Activated CD8-positive, alpha-beta memory T cell treated with anti-CD3 and anti-CD28 coated beads, Interleukin-2, amount 10 ng/mL, durations not matched to agents 7 days and 5 days (primary cell): ENCODE measurements at places on chromosomes 2 and 18.

- peaks cover 2% of the 10 kb centered on the region for H3K4me1 ChIP-seq
- DNase-seq = no peak
- H3K27ac ChIP-seq = no peak overlapping the region
- H3K36me3 ChIP-seq = no peaks in the 10 kb centered on the region
These were observed 44.7 kb downstream of the NEDD4L start for GRCh38 chr18:58088691-58089065.

GRCh38 chr18:9876867-9877654 is 8.7 kb upstream of the TXNDC2 start:
- H3K27ac ChIP-seq = peak overlapping the region; percentile 58
- H3K4me1 ChIP-seq = peaks cover 15% of the 10 kb centered on the region
- DNase-seq = no peak
- peaks cover 1% of the 10 kb centered on the region for H3K36me3 ChIP-seq
- peak overlapping the region; percentile 17 for H3K4me3 ChIP-seq

DNA sequence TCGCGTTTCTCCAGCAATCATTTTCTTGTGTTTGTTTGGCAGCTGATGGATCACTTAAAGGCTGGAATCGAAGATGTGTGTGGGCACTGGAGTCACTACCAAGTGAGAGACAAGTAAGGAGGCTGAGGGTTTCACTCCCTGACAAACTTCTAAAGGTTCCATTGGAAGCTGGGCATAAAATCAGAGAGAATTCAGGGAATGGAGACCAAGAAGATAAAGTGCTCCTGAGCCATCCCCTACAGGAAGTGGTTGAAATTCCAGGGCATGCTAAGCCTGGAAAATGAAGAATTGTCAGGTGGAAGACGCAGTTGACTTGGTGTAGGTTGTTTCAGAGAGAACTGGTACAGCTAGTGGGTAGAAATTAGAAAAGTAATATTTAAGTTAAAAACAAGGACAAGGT is 39.1 kb downstream of the SLC9A4 start:
- H3K4me3 ChIP-seq = no peak overlapping the region
- DNase-seq = no peak
- peaks cover 2% of the 10 kb centered on the region for H3K4me1 ChIP-seq
- H3K27ac ChIP-seq = no peak overlapping the region
- H3K27me3 ChIP-seq = peaks cover 30% of the 10 kb centered on the region

DNA sequence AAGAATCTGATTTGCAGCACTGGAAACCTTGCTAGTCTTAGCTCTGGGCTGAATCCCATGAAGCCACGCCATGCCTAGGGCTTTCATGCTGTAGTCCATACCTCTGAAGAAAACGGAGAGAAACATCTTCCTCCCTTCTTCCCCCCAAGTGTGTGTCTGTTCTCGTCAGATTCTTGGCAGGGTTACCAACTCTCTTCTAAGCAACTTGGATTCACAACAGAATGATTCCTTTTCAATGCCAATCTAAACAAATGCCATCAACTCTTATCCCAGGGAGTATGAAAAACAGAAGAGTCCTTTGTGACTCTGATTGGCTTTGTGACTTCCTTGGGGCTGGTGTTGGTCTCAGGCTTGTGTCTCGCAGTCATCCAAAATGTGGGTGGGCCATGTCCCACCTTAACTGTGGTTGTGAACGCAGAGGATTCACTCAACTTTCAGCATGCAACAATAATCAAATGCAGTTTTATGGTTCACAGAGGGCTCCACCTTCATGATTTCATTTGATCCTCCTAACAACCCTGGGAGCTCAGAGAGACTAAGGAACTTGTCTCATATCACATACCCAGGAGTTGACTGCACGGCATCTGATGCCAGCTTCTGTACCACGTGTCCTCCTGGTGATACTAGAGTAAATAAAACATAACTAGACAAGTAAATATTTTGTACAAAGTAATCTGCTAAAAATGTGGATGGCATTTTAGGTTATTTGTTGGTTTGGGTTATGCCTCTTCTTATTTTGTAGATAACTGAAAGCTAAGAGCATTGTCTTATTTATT is 186.0 kb upstream of the TNP1 start:
- H3K4me1 ChIP-seq = no peaks in the 10 kb centered on the region
- H3K27ac ChIP-seq = no peak overlapping the region
- H3K27me3 ChIP-seq = peaks cover 11% of the 10 kb centered on the region
- no peak for DNase-seq

GRCh38 chr2:68971591-68972231 is 2.7 kb upstream of the GKN1 start:
- H3K4me3 ChIP-seq = no peak overlapping the region
- DNase-seq = no peak
- H3K27ac ChIP-seq = no peak overlapping the region
- peaks cover 32% of the 10 kb centered on the region for H3K27me3 ChIP-seq
- no peaks in the 10 kb centered on the region for H3K4me1 ChIP-seq
- no peaks in the 10 kb centered on the region for H3K36me3 ChIP-seq

DNA sequence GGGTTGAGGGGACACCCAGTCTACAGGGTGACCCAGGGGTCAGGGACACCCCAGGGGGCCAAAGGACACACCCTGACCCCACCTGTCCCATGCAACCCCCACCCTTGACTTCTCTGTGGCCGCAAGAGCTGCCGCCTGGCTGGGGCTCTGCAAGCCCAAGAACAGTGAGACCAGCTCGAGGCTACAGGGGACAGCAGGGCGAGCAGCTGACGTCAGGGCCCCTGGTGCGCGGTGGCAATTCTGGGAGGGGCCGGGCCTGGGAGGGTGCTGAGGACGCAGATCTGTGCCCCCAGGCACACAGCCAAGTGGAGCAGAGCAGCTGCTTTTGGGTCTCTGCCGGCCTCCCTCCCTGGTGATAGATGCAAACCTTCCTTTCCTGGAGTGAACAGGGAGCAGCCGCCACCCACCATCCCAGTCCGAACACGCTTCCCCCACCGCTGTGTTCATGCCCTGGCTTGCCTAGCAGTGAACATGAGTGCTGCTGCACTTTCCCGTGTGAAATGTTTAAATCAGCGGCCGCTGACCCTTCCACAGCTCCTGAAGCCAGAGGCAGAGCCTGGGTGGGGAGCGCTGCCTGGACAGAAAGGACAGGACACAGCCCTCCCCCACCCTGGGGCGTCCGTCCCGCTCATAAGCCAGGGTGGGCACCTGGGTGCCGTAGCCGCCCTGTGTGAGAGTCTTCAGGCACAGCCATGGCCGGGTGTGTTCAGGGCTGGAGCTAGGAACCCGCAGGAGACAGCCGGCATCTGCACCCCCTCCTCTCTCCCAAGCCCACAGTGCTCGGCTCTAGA is 46.9 kb downstream of the SLC66A2 start:
- H3K27me3 ChIP-seq = no peaks in the 10 kb centered on the region
- H3K27ac ChIP-seq = no peak overlapping the region
- H3K4me1 ChIP-seq = peaks cover 13% of the 10 kb centered on the region
- peaks cover 30% of the 10 kb centered on the region for H3K36me3 ChIP-seq
- peak; percentile 21 for DNase-seq

GRCh38 chr2:186590759-186591505 is 1.1 kb downstream of the ITGAV start:
- H3K27ac ChIP-seq = peak overlapping the region; percentile 77
- DNase-seq = peak; percentile 45
- peaks cover 32% of the 10 kb centered on the region for H3K4me1 ChIP-seq
- H3K4me3 ChIP-seq = peak overlapping the region; percentile 85
- peaks cover 4% of the 10 kb centered on the region for H3K36me3 ChIP-seq
- H3K27me3 ChIP-seq = no peaks in the 10 kb centered on the region

GRCh38 chr2:86147793-86148192 is 41.8 kb downstream of the PTCD3 start:
- H3K4me3 ChIP-seq = no peak overlapping the region
- H3K4me1 ChIP-seq = peaks cover 4% of the 10 kb centered on the region
- H3K27me3 ChIP-seq = no peaks in the 10 kb centered on the region
- DNase-seq = no peak
- peak overlapping the region; percentile 65 for H3K27ac ChIP-seq

GRCh38 chr2:158457092-158457825 is 507 bp downstream of the PKP4 start:
- H3K4me1 ChIP-seq = peaks cover 26% of the 10 kb centered on the region
- peak overlapping the region; percentile 87 for H3K27ac ChIP-seq
- peak overlapping the region; percentile 95 for H3K4me3 ChIP-seq
- H3K36me3 ChIP-seq = no peaks in the 10 kb centered on the region
- peak; percentile 64 for DNase-seq
- peaks cover 25% of the 10 kb centered on the region for H3K27me3 ChIP-seq

DNA sequence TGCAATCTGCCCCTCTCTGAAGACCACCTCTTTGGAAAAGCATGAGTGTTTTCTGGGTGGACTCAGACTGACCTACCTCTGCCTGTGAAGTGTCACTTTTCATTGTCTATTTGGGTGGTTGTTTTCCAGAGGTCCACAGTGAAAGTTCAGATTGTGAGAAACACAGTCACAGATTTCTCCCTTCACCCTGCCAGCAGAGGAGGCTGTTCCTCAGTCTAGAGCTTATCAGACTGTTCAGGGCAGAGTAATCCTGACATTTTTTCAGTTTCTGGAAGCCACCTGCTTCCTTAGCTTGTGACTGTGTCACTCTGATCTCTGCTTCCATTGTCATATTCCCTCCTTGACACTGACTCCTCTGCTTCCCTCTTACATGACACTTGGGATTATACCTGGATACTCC is 55.4 kb upstream of the RMP24 start:
- H3K27me3 ChIP-seq = peaks cover 7% of the 10 kb centered on the region
- no peaks in the 10 kb centered on the region for H3K4me1 ChIP-seq
- no peak overlapping the region for H3K27ac ChIP-seq
- no peaks in the 10 kb centered on the region for H3K36me3 ChIP-seq
- DNase-seq = no peak

- no peak overlapping the region for H3K4me3 ChIP-seq
- no peak for DNase-seq
- no peak overlapping the region for H3K27ac ChIP-seq
- H3K4me1 ChIP-seq = peaks cover 46% of the 10 kb centered on the region
- peaks cover 14% of the 10 kb centered on the region for H3K36me3 ChIP-seq
- H3K27me3 ChIP-seq = no peaks in the 10 kb centered on the region
These were observed 26.0 kb downstream of the DGKD start for GRCh38 chr2:233380132-233380895.

- H3K4me3 ChIP-seq = no peak overlapping the region
- H3K27ac ChIP-seq = no peak overlapping the region
- H3K36me3 ChIP-seq = no peaks in the 10 kb centered on the region
- no peaks in the 10 kb centered on the region for H3K4me1 ChIP-seq
- DNase-seq = no peak
- H3K27me3 ChIP-seq = no peaks in the 10 kb centered on the region
These were observed 1627.7 kb downstream of the LRP1B start for GRCh38 chr2:140502951-140503630.
